ENCODE measurements at places on chromosomes 2 and 18.

GRCh38 chr18:58556331-58557007 is 72.4 kb downstream of the ALPK2 start:
- DNase-seq, result no peak

GRCh38 chr2:23419171-23420090 is 34.5 kb downstream of the KLHL29 start:
- DNase-seq, result no peak

DNA sequence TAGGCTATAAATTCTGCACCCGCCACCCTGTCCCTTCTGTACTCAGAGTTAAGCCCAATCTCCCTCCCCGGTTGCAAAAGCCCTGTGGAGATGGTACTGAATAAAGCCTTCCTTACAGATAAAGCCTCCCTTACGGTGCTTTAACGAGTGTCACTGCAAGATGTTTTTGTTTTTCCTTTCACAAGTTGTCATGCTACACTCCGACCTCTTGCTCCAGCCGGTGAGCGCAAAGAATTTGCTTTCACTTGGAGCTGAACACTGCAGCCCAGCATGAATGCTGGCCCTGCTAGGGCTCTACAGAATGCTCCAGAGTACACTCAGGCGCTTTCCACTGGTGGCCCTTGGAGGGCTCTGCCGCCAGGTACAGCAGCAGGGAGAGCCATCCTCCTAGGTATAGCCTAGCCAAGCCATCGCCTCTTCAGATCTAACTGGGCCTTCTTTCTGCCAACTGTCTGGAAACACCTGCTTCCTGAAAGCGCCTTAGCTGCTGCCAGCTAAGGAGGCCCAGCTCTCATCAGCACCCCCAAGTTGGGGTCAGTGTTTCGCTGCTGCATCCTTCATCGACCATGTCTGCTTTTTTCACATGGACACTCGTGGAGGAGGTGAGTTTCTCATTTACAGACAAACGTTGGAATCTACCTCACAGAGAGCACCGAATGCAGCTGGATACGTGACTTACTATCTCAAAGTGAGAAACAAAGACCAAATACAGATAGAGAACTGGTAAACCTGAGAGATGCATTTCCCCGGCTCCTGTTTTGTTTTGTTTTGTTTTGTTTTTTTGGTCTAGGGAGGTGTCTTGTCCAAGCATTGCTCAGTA is 13.4 kb upstream of the CREG2 start:
- no peak for DNase-seq

DNA sequence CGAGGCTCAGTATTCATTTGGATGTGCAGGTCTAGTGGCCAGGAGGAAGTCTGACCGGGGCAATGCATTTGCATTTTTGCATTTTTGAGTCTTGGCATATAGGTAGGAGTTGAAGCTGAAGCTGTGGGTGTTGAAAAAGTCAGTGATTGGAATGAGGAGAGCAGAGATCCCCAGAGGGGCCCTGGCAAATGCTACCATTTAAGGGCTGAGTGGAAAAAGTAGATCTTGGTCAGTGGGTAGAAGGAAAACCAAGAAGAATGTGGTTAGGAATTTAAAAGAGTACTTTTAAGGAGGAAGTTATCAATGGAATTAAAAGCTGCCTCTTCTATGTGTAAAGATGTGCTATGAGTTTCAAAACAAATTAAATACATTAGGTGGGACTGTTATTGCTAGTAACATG is 143.0 kb downstream of the ZEB2 start:
- no peak for DNase-seq

All from muscle of arm (tissue), 14 donors.